ENCODE measurements at places on chromosomes 4 and X.
A peak's percentile ranks its signal among the peaks of the same experiment; 100 is the strongest.

DNA sequence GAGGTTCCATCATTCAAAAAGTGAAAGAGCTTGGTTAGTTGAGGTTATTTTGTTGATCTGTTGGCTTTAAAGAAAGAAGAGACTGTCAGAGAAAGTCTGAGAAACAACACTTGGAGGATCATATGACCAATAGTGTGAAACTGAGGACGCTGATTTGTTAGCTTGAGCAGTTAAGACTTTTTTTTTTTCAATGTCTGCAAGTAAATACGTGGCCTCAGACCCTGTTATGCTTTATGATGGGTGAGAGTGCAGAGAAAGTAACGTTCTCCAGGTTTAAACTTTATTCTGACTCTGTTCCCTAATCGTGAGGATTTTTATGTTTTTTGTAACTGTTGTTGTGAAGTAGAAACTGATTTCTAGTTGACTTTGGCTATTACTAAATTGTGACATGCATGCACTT, 45.9 kb downstream of the GAB1 start:
- no peak for DNase-seq

DNA sequence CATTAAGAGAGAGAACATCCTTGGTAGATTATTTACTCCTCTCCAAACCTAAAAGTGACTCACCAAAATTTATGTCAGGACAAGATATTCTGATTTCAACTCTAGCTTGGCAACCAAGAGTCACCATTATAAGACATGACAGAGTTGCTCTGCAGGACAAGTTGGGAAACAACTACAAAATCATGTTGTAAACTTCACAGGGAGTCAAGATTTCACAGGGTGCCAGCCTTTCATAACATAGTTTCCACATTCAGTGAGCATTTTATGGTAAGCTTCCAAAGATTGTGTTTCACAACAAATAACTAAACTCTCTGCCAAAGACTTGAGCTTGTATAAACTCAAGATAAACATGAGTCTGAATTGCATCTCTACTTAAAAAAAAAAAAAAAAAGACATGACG, 121.0 kb upstream of the DIAPH2 start:
- DNase-seq = no peak

- no peak for DNase-seq
Observed at GRCh38 chrX:19886883-19887531, 393 bp downstream of the SH3KBP1 start.

DNA sequence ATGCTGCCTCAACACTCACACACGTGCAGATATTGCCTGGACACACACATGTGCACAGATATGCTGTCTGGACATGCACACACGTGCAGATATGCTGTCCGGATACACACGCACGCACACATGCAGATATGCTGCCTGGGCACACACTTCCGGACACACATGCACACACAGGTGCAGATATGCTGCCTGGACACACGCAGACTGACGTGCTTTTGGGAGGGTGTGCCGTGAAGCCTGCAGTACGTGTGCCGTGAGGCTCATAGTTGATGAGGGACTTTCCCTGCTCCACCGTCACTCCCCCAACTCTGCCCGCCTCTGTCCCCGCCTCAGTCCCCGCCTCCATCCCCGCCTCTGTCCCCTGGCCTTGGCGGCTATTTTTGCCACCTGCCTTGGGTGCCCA, 14.7 kb downstream of the FGFRL1 start:
- peak; percentile 44 for DNase-seq

DNA sequence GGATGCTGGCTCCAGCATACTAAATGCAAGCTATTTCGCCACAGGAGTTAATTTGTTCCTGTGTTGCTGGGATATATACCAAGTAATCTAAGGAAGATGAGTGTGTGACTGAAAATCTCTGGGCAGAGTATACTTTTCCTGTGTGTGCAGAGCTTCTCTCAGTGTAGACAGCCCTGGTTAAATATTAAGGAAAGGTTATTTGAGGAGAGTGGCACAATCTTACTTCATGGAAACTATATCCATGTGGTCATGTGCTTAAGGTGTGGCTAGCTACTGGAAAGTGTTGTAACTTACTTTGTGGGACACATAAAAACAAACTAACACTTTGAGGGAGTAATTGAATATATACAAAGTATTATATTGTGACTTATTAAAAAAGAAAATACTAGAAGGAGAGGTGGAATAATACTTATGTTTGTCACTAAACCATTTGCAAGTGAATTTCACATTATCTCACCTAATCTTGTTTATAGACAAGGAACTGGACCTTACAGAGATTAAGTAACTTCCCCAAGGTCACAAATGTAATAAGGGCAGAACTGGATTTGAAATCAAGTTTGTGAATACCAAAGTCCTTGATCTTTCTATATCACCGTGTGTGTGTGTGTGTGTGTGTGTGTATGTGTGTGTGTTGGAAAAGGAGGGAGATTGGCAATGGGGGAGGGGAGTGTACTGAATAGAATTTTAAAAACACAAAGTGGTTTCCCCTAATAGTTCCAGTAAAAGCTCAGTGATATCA, 408.2 kb upstream of the NR3C2 start:
- no peak for DNase-seq

- DNase-seq = peak; percentile 55
Observed at GRCh38 chrX:15497865-15498264, 2.7 kb upstream of the BMX start.

- DNase-seq = no peak
Observed at GRCh38 chr4:111797455-111798163, 347.6 kb upstream of the FAM241A start.
